ENCODE measurements at places on chromosomes 5 and 9.

GRCh38 chr5:149999866-150000255, 593 bp downstream of the TIGD6 start:
- no peak for DNase-seq

DNA sequence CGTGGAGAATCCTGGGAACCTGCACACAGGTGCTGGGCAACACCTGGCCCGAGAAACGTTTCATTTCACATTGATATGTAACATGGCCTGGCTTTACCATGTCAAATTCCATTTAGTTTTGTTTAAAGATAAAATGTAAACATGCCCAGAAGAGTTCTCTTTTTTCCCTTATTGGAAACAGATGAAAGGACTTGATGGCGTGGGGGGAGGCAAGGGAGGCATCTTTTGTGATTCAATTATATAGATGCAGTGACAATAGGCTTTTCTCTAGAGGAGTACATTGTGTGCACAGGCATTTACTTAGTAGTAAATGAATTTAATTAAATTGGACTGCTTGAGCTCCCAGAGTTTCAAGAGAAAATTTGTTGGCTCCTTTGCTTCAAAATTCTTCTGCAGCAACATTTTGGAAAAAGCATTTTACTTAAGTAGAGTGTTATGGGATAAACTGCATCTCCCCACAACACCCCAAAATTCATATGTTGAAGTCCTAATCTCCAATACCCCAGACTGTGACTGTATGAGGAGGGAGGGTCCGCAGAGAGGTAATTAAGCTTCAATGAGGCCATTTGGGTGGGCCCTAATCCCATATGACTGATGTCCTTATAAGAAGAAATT, 254.3 kb upstream of the NFIL3 start:
- DNase-seq = no peak

GRCh38 chr9:130689572-130689936, 4.0 kb upstream of the EXOSC2 start:
- no peak for DNase-seq

- DNase-seq = no peak
Observed at GRCh38 chr9:103615994-103616393, 478.1 kb upstream of the SMC2 start.

DNA sequence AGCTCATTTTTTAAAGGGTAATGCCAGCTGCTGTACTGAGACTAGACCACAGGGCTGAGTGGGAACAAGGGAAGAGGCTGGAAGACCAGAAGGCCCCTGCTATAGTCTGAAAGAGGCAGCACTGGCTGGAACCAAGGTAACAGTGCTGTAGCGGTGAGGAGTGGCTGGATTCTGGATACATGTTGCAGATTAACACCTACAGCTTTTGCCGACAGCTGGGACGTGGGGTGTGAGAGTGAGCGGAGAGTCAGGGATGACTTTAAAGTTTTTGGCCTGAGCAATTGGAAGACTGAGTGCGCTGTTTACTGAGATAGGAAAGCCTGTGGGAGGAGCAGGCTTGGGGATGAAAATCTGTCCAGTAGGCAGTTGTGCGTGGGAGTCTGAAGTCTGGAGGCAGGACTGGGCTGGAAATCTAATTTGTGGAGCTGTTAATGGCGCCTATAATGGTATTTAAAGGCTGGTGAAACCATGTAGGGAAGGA, 26.5 kb downstream of the AQP7 start:
- no peak for DNase-seq

DNA sequence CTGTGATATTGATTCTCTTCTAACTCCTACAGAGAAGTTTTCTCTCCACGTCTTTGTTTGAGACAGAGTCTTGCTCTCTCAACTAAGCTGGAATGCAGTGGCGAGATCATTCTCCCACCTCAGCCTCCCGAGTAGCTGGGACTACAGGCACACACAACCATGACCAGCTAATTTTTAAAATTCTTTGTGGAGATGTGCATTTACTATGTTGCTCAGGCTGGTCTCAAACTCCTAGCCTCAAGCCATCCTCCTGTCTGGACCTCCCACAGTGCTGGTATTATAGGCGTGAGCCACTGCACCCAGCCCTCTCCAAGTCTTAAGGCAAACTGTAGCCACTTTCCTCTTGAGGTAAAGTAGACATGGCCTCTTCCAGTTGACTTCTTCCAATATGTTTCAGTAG, 72.2 kb downstream of the SNX18 start:
- DNase-seq = no peak

DNA sequence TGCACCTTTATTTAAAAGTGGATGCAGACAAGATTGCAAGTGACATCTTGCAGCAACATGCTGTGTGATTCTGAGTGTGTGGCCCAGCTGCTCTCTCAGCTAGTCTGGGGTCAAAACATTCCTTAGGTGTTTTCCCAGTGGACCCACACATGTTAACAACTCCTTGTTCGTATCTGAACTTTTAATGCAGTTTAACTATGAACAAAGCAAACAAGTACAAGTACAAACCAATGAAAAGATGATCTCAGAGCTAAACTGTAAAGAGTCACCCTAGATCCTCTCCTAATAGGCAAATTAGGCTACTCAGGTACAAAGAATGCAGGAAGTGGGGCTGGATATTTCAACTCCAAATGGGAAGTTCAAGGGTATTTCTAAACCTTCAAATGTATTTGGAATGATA, 108.4 kb downstream of the ENTREP1 start:
- no peak for DNase-seq

DNA sequence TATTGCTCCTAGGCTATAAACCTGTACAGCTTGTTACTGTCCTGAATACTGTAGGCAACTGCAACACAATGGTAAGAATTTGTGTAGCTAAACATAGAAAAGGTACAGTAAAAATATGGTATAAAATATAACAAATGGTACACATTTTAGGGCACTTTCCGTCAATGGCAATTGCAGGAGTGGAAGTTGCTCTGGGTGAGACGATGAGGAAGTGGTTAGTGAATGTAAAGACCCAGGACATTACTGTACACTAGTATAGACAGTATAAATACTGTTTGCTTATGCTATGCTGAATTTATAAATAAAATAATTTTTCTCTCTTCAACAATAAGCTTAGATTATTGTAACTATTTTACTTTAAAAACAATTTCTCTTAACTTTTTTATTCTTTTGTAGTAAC, 15.6 kb upstream of the ADRB2 start:
- DNase-seq = no peak

DNA sequence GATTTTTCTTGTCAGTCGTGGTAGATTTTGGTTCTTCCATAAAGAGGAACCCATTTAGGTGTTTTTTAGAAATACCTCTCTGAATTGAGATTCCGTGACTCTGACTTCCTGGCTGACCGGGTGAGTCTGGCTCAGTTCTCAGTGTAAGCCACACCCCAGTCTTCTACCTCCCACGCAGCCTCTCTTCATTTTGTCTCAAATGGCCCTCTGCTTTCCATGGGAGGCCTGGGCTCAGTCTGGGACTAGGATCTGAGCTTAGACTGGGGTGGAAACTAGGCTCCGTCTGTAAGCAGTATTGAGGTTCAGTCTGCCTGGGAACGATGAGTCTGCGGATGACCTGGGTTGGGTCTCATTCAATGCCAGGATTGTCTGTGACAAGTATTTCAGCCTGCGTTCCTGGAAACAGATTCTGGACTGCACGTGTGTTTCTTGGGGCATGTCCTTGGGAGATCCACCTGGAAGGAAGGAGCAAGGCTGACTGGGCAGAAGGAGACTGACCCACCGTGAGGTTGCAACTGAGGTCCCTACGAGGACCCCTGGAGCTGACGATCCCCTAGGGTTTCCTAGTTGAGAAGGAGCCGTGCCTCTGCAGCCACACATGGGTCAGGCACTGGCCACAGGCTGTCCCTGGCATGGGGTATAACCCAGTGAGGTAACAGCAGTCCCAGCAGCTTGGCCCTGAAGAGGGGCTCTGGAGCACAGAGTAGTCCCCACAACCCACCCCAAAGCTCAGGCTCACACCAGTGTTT, 12.4 kb upstream of the CRB2 start:
- DNase-seq = no peak

GRCh38 chr5:73987915-73988314, 361.9 kb downstream of the ARHGEF28 start:
- no peak for DNase-seq

DNA sequence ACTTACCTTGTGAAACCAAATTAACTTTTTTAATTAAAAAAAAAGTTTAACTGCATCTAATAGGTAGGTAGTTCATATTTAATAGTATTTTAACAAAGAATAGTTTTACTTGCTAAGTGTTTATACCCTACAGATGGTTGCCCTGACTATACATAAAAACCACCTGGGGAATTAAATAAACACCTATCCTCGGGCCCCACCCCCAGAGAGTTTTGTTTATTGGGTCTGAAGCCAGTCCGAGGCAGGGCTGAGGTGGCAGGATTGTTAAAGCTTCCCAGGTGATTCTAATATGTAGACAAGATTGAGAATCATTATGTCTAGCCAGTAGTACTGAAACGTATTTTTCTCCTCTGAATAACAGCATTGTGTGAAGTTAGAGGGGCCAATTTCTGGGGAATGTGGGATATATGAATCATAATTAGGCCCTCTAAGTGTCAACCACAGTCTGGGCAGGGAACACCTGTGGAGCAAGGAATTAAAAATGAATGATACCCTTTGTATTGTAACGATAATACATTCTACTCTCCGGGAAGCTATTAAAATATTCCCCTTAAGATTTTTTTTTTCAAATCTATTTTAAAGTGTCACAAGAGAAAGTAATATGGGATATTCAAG, 5.6 kb upstream of the PAM start:
- no peak for DNase-seq

GRCh38 chr5:58122848-58123392, 337.0 kb downstream of the PLK2 start:
- DNase-seq = no peak

DNA sequence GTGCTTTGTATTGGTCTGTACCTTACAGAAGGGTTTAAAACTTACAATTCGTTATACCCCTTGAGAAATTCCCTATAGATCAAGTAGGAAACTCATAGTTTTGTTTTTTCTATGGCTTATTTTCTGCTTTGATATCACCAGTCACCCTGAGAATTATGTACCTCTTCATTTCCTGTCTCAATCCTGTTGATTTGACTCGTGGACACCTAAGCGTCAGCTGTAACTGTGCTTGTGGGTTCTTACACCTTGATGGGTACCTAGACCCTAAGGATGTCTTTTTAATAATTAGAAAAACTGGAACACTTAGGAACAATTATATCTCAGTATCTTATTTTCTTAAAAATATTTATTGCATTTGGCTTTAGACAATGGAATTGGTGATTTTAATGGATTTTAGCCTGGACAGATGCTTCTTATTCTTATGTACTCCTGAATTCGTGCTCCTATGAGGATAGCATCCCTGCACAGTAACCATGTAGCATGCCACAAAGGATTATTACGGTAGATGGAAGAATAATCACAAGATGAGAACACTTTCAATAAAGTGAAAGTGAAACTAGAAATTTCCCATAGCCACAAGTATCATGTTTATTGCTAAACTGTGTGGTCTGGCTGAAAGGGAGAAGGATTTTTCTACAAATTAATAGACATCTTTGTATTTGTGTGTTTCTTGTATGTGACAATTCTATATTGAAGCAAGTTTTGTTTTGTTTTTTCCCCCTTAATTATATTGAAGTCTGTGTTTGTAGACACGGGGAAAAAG, 1920.3 kb upstream of the WWC1 start:
- DNase-seq = no peak

- no peak for DNase-seq
Observed at GRCh38 chr5:154966081-154966841, 25.4 kb downstream of the MRPL22 start.

- DNase-seq = no peak
Observed at GRCh38 chr5:110361471-110361870, 365.0 kb downstream of the TMEM232 start.

DNA sequence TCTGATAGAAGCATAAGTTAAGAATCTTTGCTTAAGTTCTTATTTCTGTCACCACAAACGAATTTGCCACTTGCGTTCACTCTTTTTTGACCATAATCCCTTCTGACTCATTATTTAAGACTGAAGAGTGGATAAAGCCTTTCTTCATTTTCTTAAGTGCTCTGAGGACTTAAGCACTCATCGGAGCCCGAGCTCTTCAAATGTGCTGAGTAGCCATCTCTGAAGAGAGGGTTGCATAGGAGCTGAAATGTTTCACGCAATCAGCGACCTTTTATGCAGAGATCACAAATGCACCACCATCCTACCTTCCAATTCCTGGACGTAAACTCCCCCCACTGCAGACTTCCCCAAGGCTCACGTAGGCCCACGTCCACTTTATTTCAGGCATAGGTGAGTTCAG, 699.2 kb downstream of the IRX1 start:
- DNase-seq = no peak

- DNase-seq = no peak
Observed at GRCh38 chr5:108567429-108567828, 180.3 kb upstream of the FER start.

GRCh38 chr5:18772475-18772874, 1138.2 kb downstream of the TAF11L14 start:
- no peak for DNase-seq

GRCh38 chr9:35940458-35941407, 17.2 kb downstream of the OR2S2 start:
- DNase-seq = no peak

DNA sequence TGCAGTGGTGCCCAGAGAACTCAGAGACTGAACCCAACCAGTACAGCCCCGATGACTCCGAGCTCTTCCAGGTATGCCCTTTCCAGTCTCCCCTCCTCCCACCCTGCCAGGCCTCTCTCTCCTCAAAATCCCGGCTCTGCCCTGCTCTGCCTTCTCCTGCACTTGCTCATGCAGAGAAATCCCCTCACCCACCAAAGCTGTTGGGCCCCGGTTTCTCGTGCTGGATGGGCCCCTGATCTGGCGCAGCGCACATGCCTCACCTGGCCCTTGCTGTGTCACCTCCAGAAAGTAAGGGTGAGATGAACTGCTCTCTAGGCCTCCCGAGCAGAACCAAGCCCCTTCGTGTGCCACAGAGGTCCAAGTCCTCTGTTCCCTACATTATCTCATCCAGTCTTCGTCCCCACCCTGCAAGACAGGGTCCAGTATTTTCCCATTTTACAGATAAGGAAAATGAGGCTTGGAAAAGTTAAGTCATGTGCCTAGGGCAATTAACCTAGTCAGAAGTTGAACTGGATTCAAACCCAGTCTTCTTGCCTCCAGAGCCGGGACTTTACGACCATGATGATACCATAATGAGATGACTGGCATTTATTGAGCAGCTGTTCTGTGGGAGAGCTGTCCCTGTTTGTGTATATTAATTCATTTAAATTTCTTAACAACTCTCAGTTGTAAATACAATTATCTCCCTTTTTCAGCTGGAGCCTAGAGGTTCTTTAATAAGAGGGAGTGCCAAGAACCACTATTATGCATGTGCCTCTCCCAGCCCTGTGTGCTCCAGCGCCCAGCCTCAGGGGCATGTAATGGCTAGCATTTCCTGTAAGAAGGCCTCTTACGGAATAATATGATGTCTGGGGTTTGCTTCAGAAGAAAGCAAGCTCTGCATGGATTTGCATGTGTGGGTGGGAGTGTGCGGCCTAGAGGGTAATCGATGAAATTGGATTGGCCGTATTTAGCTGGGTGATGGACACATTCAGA, 90.7 kb downstream of the PPARGC1B start:
- no peak for DNase-seq
